ENCODE measurements at places on chromosomes 1 and 21. TPM values are rescaled to one million over a fixed set of nuclear protein-coding genes. Genes with fewer than 3 reads are reported as not detected.
A peak's percentile ranks its signal among the peaks of the same experiment; 100 is the strongest.

GRCh38 chr1:94614168-94614815 is 72.7 kb upstream of the F3 start:
- DNase-seq = no peak

GRCh38 chr1:197920414-197921117 is 3.4 kb downstream of the LHX9 start:
- DNase-seq = no peak

The KCND3 gene
- total RNA-seq = 19.8 TPM

The EPS8L3 gene
- total RNA-seq = not detected

GRCh38 chr1:167977245-167977644 is 40.4 kb upstream of the MPC2 start:
- DNase-seq = no peak

The DCST2 gene
- 0.37 TPM for total RNA-seq

- DNase-seq = peak; percentile 34
These were observed 634 bp downstream of the MYCBP start for GRCh38 chr1:38872401-38873026.

DNA sequence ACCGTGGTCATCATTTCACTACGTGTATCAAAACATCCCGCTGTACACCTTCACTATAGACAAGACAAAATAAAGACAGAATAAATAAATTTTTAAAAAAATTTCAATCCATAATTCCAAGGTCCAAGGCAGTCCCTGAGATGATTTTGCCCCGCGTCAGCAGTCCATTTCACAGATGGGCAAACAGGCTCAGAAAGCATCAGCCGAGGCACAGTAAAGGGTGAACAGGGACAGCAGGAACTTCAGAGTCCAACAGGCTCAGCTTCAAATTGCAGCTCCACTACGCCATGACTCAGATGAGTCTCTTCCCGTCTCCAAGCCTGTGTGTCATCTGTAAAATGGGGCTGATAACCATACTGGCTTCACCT is 15.0 kb downstream of the MATN1 start:
- DNase-seq = no peak

DNA sequence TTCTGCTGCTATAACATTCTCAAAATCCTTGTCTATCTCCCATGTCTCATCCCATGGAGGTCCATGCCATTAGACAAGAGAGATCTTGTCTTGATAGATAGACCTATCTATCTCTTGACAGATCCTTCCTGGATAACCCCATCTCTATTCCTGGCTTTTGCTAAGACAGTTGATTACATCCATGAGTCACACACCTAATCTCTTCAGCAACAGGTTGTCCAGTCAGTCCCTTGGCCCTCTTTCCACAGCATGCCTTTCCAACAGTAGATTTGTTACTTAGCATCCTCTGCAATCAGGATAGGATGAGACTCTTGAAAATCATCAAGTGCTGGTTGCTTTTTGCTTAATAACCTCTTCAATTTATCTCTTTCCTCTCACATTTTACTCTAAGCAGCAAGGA is 46.6 kb downstream of the TRMT1L start:
- DNase-seq = no peak

- DNase-seq = no peak
These were observed 8.1 kb upstream of the POFUT2 start for GRCh38 chr21:45295576-45296365.

The OR2T29 gene
- not detected for total RNA-seq

- no peak for DNase-seq
These were observed 22.0 kb downstream of the SELL start for GRCh38 chr1:169689395-169689794.

DNA sequence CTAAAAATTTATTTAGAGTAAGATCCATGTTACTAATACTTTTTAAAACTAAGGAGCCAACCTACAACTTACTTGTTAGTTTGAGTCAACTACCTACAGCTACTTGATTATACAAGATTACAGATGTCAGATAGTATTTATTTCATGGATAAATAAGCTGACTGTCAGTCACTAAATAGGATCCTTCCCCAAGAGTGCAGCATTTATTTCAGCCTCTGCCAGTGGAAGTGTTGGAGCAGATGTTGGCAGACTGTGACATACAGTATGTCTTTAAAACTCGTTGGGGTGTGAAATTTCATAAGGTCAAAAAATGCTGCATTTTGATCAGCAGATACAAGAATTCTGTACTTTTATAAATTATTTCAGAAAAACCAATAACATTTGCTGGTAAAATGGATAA is 156.2 kb downstream of the AKT3 start:
- DNase-seq = no peak

- DNase-seq = no peak
These were observed 22.0 kb upstream of the VAMP3 start for GRCh38 chr1:7749126-7749525.

DNA sequence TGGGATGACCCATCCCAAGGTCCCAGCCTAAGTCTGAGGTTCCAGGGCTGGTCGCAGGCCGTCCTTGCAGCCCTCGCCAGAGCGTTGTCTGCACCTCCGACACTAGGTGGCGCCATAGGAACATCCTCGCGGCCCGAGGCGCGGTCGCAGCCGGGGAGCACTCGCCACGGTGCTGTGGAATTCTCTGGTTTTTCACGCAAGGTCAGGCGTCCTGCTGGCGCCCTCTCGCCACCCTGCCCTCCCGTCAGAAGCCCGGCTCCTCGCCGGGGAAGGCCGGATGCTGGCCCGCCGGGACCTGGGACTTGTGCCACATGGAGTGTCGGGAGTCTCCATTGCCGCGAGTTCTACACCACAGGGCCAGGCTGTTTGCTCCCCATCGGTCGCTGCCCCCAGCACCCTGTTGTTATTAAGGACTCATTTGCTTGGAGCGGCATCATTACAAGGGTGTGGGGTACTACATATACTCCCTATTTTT is 196.8 kb upstream of the LMO4 start:
- DNase-seq = peak; percentile 86

GRCh38 chr1:117127795-117128194 is 6.2 kb upstream of the TRIM45 start:
- DNase-seq = no peak

The RCSD1 gene
- 45.3 TPM for total RNA-seq

GRCh38 chr1:198337886-198338285 is 181.1 kb downstream of the NEK7 start:
- DNase-seq = no peak

- DNase-seq = no peak
These were observed 159.2 kb downstream of the CAMTA1 start for GRCh38 chr1:6944434-6944833.

The TEX38 gene
- total RNA-seq = not detected

GRCh38 chr1:67170751-67171573 is 4.7 kb downstream of the IL23R start:
- no peak for DNase-seq

Data from left ventricle myocardium superior (tissue), 1 donor.